NCI-H2171 (cell line): ENCODE measurements at places on chromosomes 11 and 22.

DNA sequence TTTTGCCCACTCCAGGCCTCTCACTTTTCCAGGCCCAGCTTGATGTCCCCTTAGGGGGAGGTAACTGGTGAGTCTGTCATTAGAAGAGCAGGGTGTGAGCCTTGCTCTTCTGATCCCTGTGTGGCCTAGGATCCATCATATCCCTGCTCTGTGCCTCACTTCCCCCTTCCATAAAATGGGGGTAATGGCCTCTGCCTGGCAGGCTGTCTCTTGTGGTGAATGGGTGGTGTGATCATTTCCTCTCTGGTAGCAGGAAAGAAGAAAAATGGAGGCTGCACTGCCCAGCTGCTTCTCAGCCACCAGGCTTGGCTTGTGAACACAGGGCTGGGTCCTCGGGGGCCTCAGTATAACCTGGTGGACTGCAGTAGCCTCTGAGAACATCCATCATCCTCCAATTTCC lies 5.6 kb downstream of the ARHGEF17 start:
- no peak for DNase-seq

DNA sequence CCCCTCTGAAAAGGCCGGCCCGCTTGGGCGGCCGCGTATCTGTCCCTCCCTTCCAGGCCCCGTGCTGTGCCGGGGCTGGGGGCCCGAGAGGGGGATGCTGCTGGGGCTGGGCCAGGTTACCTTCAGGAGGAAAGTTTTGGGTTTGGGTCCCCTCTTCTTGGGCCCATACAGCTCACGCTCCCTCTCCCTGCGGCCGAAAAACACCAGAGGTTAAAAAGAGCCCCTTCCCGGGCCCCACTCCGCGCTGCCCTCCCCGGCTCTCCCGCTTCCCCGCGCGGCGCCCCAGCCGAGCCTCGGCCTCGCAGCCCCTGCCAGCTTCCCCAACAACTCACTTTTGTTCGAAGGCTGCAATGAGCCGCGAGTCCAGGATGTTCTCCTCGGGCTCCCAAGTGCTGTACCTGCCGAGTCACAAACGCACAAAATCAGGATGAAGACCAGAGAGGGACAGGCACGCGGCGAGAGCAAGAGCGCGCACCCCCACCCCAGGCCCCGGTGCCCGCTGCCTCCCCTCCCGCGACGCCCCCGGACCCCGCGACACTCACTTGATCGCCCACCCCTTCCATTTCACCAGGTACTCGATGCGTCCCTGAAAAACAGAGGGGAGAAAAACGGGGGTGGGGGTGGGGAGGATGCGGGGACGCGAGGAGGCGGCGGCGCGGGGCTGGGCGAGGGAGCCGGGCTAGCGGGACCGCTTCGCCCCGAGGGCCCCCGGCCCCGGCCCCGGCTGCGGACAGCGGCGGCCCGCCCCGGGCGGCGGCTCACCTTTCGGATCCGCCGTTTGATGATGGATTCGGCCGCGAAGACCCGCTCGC lies 450 bp downstream of the CBX6 start:
- no peak for DNase-seq

DNA sequence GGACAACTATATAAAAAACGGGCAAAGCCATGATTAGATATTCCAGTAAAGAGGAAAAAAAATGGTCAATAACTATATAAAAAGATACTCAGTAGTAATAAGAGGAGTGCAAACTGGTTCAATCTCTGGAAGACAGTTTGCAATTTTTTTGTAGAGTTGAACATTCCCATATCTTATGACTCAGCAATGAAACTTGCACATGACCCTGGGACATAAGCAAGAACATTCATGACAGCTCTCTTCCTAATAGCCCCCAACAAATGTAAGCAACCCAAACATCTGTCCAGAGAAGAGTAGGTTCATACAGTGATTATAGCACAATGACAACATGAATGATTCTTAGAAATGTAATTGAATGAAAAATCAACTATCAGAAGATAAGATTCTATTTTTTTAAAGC lies 21.8 kb upstream of the CSF2RB start:
- no peak for DNase-seq

DNA sequence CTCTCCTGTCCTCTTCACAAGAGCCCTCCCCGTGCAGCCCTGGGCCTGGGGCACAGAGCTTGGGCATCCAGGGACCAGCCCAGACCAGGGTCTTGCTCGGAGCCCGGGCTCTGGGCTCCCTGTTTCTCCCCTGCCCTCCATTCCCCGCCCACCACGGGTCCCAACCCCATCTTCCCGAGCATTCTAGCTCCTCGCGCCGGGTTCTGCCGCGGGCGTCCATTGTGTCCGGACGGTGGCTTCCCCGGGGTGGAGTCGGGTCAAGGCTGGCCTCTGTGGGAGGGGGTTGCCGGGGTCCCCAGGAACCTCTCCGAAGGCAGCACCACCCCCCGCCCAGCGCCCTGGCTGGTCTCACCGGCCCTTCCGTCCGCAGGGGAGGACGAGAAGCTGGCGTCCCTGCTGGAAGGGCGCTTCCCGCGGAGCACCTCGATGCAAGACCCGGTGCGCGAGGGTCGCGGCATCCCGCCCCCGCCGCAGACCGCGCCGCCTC lies 18.1 kb upstream of the ACR start:
- no peak for DNase-seq

DNA sequence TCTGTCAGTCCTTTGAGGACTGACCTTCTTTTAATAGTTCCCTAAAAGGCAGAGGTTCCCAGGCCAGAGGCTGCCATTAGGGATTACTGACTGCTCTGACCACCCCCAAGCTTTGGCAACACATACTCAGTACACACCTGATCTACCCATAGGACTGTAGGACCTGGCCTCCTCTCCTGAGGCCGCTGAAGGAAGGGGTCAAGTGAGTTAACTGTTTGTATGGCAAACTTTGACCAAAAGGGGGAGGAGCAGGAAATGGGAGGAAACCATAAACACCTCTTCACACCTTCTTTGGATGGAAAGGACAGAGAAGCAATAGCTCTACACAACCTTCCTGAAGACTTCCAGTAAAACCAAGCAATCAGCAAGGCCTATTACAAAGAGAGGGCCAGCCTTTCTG lies 104.0 kb downstream of the APOL5 start:
- DNase-seq: no peak

- no peak for DNase-seq
Observed at GRCh38 chr11:17637901-17638300, 81.5 kb upstream of the MYOD1 start.

DNA sequence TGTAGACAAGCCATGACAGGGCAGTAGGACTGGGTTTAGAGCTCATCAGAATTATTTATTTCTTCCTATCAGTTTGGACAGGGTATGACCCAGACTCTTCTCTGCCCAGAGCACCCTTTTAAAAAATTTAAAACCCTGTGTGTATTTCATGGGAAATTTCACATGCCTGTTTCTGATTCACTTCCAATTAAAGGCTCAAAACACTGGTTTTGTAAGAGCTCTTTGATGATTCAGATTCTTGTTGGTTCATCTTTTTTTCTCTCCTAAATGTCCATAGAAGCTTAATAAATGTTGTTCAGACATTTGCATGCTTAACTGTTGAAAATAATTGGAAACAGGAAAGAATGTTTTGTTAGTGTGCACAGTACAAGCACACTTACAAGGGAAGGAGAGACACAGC lies 13.8 kb downstream of the FLI1 start:
- no peak for DNase-seq

DNA sequence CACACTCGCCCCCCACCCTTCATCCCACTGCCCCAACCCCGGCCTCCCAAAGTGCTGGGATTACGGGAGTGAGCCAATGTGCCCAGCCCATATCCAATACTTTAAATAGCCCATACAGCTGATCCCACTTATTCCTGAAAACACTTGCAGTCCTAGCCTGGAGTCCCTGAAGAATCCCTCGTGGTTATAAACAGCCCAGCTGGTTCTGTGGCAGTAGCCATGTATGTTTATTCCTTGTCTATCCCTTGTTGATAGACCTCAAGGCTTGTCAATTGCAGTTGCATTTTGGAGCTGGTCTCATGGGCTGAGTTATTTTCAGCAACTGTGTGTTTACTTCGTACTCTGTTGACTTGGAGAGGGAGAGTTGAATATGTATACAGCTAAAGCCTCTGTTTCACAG lies 21.5 kb upstream of the PAFAH1B2 start:
- no peak for DNase-seq

DNA sequence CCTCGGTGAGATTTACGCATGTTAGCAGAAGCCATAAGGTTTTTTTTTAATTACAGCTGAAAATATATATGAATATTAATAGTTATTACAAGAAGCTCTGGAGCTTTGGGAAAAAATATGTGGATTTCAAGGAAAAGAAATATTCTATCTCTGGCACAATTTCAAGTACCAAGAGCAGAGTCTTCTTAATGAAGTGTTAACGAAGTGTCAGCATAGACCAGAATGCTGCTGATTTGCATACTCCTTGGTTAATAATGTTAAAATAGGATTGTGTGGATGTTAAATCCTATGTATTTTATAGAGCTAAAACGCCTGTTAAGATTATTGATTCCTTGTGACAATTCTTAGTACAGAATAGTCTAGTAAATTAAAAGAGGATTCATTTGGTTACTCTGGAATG lies 57.0 kb upstream of the FAT3 start:
- no peak for DNase-seq

GRCh38 chr11:45424411-45425180 lies 138.5 kb upstream of the SYT13 start:
- DNase-seq: no peak

- no peak for DNase-seq
Observed at GRCh38 chr22:36755316-36755715, 20.6 kb downstream of the IFT27 start.

- no peak for DNase-seq
Observed at GRCh38 chr11:61332281-61332796, 566 bp downstream of the DDB1 start.
